H9 (cell line): ENCODE measurements at places on chromosomes 13 and 19.

GRCh38 chr19:4909897-4910593, 744 bp downstream of the UHRF1 start:
- peak; percentile 90 for DNase-seq

DNA sequence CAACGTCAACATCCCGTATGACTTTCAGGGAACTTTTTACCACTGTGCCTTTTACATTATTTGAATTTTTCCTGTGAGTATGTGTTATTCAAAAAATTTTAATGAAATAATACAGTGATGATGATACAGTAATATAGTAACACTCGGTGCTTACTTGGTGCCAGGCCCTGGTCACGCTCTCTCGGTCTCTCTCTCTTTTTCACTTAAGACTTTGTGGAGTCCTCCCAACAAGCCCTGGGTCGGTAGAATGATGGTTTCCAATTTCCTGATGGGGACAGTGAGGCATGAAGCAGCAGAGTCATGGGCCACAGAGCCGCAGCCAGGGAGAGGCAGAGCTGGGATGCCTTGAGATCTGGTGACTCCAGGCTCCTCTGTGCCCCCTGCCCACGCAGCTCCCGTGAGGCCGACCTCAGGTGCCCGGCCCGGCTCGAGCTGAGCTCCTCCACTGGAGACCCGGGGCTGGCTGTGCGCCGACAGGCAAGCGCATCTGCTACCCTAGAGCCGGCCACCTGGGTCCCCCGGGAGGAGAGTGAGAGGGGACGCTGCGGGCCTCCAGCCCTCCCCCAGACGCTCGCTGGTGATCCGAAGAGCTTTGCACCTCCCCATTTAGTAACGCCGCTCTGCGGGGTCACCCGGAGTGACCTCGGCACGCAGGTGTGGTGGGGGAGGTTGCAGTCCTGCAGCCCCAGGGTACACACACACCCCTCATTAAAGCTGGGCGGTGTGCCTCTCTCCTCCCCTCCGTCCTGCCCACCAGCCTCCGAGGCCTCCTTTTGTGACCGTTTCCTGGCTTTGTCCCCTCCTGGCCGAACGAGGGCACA, 4.4 kb upstream of the SBK3 start:
- peak; percentile 67 for DNase-seq

DNA sequence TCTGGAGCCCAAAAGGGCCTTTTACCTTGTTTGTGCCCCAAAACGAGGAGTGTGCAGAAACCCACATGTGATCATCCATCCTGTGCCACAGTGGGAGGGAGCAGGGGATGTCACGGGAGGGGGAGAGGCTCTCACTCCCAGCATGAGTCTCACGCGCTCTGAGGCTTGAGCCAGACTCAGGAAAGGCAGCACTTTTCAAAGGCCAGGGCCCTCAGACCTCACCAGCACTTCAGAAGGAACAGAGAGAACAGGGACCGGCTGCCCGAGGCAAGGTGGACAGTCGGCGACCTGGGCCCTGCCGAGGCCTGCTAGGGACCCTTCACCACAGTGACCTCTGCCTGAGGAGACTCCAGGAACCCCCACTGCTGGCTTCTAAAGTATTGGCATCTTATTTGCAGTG, 71.7 kb upstream of the WASF3 start:
- no peak for DNase-seq

DNA sequence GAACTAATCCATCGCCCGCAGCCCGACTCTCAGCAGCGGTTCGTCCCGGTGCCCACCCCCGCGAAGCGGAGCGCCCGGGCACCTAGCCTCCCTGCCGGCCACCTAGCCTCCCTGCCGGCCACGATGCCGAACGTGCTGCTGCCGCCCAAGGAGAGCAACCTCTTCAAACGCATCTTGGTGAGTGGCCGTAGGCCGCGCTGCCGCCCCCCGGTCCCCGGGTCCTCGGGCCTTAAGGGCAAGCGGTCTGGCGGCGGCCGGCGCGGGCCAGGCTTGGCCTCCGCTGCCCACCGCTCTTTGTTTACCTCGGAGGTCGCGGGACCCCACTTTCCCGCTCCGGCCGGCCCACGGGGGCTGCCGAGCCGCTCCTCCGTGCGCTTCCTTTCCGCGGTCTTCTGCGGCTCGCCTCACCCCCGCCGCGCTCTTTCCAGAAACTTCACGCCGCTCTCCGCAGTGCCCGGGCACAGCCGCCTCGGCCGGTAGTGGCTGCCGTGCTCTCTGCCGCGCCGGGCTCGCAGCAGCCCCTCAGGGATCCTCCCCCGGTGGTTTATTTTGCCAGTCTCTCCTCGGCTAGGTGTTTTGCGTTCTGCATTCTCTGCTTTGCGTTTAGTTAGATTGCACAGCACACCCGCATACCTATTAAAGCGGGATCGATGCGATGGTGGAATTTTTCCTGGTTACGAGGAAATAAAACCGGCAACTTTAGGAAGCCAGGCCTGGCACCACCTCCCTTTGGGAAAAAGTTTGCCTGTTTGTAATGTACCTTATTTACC, 524 bp downstream of the NAA16 start:
- DNase-seq, result no peak
